Stimulated activated CD8-positive, alpha-beta memory T cell treated with anti-CD3 and anti-CD28 coated beads, Interleukin-15, amount 100 ng/mL, for 1 hour (primary cell): ENCODE measurements at places on chromosomes 1 and 21.
A peak's percentile ranks its signal among the peaks of the same experiment; 100 is the strongest.

DNA sequence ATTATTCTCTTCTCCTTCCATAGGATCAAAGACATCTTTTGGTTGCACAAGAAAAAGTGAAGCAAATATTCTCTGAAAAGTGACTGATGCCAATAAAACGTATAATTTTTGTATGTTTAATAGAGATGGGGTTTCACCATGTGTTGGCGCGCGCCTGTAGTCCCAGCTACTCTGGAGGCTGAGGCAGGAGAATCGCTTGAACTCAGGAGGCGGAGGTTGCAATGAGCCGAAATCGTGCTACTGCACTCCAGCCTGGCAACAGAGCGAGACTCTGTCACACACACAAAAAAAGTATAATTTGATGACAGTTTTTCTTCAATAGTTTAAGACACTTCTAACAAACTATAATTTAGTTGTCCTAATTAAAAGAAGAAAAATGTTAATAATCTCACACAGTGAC, 23.8 kb downstream of the ANP32E start:
- DNase-seq, result no peak

GRCh38 chr1:236164273-236164672, 21.9 kb downstream of the GPR137B start:
- DNase-seq, result no peak

- DNase-seq, result peak; percentile 68
Observed at GRCh38 chr1:35079003-35079930, at the start of gene ZMYM1. ZMYM1 (plus strand) TSS chr1:35079385; CDS start chr1:35093988, 14,603 bp downstream.

DNA sequence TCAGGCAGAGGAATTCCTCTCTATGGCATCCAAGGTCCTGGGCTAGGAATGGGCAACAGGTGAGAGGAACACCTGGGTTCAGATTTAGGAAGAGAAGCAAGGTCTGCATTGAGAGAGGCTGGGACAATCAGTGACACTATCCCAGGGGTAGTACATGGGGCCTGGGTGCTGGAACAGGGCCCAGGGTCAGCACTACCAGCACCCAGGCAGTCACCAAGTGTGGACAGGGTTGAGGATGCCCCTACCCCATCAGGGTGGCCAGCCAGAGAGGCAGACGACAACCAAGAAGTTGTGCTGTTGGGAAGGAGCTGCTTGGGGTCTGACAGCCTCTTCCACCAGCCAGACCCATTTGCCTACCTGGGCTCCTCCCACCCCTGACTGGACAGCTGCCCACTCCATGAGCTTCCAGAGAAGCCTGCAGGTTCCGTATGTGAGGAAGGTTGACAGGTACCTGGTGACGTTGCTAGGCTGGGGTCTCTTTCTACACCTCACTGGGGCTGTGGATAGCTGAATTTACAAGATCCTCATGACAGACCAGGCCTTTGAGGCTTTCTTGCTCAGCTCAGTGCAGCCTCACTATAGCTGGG, 13.9 kb downstream of the CYP4A11 start:
- no peak for DNase-seq

GRCh38 chr1:77605246-77606026, 77.0 kb downstream of the ZZZ3 start:
- no peak for DNase-seq

- DNase-seq, result no peak
Observed at GRCh38 chr1:93638307-93638847, 43.3 kb downstream of the BCAR3 start.

DNA sequence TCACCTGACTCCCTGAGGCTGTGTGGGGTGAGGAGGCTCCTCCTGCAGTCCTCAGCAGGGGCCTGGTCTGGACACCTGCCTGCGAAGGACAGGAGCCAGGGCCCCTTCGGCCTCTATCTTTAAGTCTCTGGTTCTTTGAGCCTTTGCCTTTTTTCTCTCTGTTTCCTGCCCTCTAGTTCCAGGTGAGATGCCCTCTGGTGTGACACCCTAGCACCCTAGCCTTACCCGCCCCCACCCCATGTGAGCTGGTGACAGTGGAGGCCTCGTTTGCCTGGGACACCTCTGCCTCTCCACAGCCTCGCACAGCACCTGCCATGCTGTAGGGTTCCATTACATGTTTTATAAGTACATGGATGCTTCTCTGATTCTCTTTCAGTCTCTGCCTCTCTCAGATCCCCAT, 47.3 kb downstream of the DDX20 start:
- DNase-seq, result no peak

- no peak for DNase-seq
Observed at GRCh38 chr1:180415985-180416633, 86.3 kb downstream of the ACBD6 start.
